ENCODE measurements at places on chromosomes 7 and 10. TPM values are rescaled to one million over a fixed set of nuclear protein-coding genes. Genes with fewer than 3 reads are reported as not detected.

PHYHIPL gene
- not detected for total RNA-seq

CD36 gene
- total RNA-seq = not detected

GBX1 gene
- not detected for total RNA-seq

TMEM225B gene
- not detected for total RNA-seq

GRCh38 chr7:75966190-75966961 lies 28.0 kb downstream of the TMEM120A start:
- H3K27me3 ChIP-seq = no peaks in the 10 kb centered on the region
- no peaks in the 10 kb centered on the region for H3K4me1 ChIP-seq
- H3K27ac ChIP-seq = no peak overlapping the region
- no peak overlapping the region for H3K4me3 ChIP-seq

DNA sequence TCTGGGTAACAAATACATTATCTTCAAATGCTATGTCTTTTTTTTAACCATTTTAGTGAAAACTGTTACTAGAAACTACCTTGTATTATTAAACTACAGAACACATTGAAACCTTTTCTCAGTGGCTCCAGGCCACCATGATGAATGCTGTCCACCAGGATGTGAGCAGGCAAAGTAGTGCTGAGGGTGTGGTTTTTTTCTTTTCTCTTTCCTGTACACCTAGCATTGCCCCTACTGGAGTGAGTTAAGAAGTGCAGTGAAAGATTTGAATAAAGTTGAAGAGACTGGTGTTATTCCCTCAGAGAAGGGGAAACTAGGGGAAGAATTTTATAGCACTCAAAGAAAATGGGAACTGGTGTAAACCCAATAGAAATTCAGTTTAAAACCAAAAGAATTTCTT lies 120.0 kb upstream of the SAMD8 start:
- H3K36me3 ChIP-seq = peaks cover 50% of the 10 kb centered on the region
- no peak overlapping the region for H3K4me3 ChIP-seq
- H3K27ac ChIP-seq = no peak overlapping the region

GRCh38 chr10:105509517-105509916 lies 868.4 kb downstream of the SORCS3 start:
- no peaks in the 10 kb centered on the region for H3K36me3 ChIP-seq
- H3K4me3 ChIP-seq = no peak overlapping the region
- no peaks in the 10 kb centered on the region for H3K4me1 ChIP-seq
- H3K27me3 ChIP-seq = no peaks in the 10 kb centered on the region
- DNase-seq = no peak
- no peak overlapping the region for H3K27ac ChIP-seq

GRCh38 chr10:82492647-82493046 lies 617.7 kb downstream of the NRG3 start:
- H3K36me3 ChIP-seq = no peaks in the 10 kb centered on the region
- H3K27me3 ChIP-seq = no peaks in the 10 kb centered on the region
- no peak overlapping the region for H3K27ac ChIP-seq

GRCh38 chr7:1557771-1558170 lies 1.8 kb upstream of the TMEM184A start:
- no peak overlapping the region for H3K4me3 ChIP-seq
- H3K27ac ChIP-seq = no peak overlapping the region
- DNase-seq = no peak

GRCh38 chr7:75953931-75954330 lies 39.0 kb downstream of the POR start:
- H3K36me3 ChIP-seq = no peaks in the 10 kb centered on the region
- DNase-seq = no peak
- no peaks in the 10 kb centered on the region for H3K4me1 ChIP-seq
- H3K27ac ChIP-seq = no peak overlapping the region
- H3K27me3 ChIP-seq = no peaks in the 10 kb centered on the region

DNA sequence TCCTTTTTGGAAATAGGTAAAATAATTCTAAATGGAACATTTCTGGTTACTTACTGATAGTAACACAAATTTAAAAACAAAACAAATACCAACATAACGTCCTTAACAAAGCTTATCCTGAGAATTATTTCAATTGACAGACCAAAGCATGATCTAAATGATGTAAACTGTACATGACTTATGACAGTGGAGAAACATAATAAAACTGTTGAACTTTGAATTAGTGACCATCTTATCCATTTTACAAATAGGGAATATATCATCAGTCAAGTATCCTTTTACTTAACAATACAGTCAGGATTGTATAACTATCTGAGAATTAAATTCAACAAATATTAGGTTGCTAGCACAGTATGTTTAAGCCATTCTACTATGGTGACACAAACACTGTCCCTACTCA lies 2.4 kb downstream of the IPMK start:
- H3K27ac ChIP-seq = peak overlapping the region; percentile 80
- no peaks in the 10 kb centered on the region for H3K27me3 ChIP-seq
- peaks cover 32% of the 10 kb centered on the region for H3K4me1 ChIP-seq
- peaks cover 7% of the 10 kb centered on the region for H3K36me3 ChIP-seq

DNA sequence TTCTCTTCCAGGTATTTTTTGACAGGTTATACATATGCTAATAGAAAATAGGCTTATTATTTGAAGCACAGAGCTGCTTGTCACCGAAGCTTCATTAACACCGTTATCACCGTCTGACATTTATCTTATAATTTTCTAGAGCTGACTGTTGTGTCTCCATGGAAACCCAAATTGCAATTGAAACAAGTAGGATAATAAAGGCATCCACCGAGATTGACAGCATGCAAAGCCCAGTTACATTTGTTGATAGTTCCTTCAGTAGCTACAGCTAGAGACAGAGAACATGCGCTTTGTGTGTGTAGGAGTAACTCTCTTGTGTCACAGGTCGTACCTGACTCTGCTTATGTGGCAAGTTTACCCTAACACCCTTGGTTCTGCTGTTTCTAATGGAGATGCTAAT lies 135.6 kb downstream of the CELF2 start:
- H3K27me3 ChIP-seq = no peaks in the 10 kb centered on the region
- DNase-seq = no peak
- no peak overlapping the region for H3K27ac ChIP-seq
- H3K36me3 ChIP-seq = no peaks in the 10 kb centered on the region
- no peak overlapping the region for H3K4me3 ChIP-seq

DNA sequence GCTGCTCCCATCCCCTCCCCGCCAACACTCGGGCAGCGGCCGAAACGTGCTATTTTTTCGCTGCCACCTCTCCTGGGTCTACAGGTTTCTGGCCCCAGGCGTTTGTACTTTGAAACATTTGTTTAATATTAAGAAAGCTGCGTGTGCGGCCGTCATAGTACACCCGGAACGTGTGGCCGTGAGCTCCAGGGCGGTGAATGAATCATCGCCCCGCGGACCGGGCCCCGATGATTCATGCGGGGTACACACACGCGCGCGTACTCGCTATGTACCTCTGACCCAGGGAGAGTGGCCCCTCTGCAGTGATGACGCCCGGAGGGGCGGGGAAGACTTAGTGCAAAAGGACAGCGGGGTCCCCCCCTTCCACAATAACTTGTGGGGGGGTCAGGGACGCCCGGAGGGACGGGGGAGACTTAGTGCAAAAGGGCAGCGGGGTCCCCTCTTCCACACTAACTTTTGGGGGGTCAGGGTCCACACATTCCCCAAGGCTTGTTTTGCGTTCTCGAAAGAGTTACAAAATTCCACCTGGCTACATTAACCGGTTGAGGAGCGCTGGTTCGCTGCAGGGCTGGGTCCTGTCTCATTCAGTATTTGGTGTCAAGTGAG lies 56.5 kb upstream of the PCGF5 start:
- H3K27me3 ChIP-seq = no peaks in the 10 kb centered on the region
- H3K4me3 ChIP-seq = peak overlapping the region; percentile 64
- peak; percentile 37 for DNase-seq
- no peak overlapping the region for H3K27ac ChIP-seq

Data from Karpas-422 (cell line).